ENCODE measurements at places on chromosomes 4 and X. TPM values are rescaled to one million over a fixed set of nuclear protein-coding genes. Genes with fewer than 3 reads are reported as not detected.

DNA sequence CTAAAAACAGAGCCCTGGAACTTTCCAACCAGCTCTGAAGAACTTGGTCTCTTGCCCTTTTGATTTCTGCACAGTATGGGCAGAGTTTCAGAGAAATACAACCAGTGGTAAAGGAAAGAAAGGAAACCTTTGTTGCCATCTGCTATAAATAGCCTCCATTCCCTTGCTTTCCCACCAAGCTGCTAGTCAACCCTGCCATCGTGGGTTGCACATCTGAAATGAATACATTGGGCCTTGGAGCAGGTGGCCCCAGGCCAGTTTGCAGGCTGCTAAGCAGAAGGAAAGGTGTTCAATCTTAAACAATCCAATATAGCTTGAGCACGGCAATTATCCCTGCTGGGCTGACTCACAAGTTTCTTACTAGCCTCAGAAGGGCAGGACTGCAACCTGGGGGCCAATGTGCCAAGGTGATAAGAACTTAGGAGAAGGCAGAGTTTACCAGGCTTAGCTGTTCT lies 142.5 kb downstream of the PPARGC1A start:
- no peak for DNase-seq

UGT2B10 gene
- total RNA-seq = not detected

- no peak for DNase-seq
Observed at GRCh38 chr4:29259556-29259955, 1460.6 kb upstream of the PCDH7 start.

DNA sequence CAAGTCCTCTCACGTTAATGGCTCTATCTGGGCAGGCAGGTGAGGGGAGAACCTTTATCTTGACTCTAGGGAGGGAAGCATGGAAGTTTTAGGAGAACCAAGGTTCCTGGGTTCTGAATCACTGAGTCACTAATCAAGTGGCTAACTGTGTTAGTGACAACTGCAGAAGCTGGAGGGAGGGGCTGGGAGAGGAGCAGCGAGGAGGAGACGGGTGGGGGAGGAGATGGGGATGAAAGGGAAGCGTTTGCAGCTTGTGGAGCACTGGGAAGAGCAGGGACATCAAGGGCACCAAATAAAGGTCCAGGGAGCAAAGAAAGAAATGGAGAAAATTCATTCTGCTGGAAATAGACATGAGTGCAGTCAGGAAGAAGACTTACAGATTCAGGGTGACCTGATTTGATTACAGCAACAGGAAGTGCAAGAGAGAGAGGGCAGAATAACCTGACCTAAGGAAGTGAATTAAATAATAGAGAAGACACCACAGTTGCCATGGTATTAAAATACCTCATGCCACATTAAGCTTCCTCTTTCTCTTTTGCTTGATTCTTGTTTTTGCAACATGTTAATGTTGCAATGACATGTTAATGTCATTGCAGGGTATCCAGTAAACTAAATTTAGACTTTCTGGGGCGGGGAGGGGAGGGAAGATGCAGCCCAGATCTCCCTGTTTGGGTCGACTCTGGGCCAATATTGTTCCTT lies 4.5 kb upstream of the SETD7 start:
- DNase-seq = no peak

- DNase-seq = no peak
Observed at GRCh38 chrX:56397636-56398035, 165.5 kb downstream of the KLF8 start.

DNA sequence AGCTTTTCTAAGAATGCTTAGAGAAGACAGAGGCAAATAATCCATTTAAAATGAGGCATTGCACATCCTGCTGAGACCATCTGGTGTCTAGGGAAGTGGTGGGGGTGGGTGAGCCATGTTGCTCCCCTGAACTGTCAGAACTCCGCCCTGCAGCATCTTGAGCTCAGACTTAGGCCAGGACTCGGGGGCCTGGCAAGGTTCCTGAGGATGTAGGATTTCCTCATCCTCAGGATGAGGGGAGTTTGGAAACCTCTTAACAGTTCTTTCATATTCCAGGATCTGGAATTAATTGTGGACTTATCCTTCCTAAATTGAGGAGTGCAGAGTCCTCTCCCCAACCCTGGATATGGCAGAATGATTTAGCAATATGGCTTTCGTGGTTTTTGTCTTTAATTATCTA lies 6.6 kb downstream of the TLL1 start:
- DNase-seq = no peak

- DNase-seq = no peak
Observed at GRCh38 chr4:128039568-128039967, 21.5 kb upstream of the LARP1B start.

DNA sequence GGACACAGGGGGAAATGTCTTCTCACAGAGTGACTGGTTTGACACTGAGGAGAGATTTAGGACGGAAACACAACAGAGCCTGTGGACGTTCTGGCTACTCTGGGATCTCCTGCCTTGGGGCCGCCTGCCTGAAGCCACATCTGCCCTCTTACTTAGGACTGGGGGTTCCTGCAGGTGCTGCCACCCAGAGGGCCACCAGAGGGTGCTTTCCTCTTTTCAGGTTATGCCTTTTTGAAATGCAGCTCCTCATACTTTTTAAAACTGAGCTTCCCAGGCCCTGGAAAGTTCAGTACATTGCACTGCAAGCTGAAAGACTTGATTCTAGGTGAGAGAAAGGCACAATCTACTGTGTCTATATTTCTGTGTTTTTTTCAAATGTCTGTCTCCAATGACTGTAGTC lies 92.2 kb upstream of the PGRMC2 start:
- DNase-seq = peak; percentile 27

GRCh38 chrX:51024106-51024696 lies 113.7 kb downstream of the BMP15 start:
- no peak for DNase-seq

- no peak for DNase-seq
Observed at GRCh38 chr4:42844422-42845070, 48.0 kb upstream of the GRXCR1 start.

- DNase-seq = no peak
Observed at GRCh38 chr4:38082424-38083385, 122.5 kb downstream of the PTTG2 start.

ERCC6L gene
- total RNA-seq = 0.11 TPM

POLA1 gene
- 8.8 TPM for total RNA-seq

TBX22 gene
- total RNA-seq = 0.37 TPM

- no peak for DNase-seq
Observed at GRCh38 chr4:189029976-189030504, 890.8 kb downstream of the TRIML1 start.

- DNase-seq = peak; percentile 33
Observed at GRCh38 chrX:11770320-11770719, 12.3 kb downstream of the MSL3 start.

DNA sequence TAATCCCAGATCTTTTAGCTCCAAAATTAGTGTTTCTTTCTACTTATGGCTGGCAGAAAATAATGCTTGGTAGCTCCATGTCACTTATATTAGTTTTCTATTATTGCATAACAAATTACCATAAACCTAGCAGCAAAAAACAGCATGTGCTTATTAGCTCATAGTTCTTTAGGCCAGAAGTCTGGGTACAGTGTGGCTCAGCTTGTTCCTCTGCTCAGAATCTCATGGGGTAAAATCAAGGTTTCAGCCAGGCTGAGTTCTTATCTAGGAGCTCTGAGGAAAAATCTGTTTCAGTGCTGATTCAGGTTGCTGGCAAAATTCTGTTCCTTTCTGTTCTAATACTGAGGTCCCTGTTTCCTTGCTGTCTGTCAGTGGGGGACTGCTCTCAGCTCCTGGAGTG lies 101.1 kb downstream of the CT47B1 start:
- DNase-seq = no peak

All from right cardiac atrium (tissue), 5 donors.